Right hindlimb (tissue), 1 donor: ENCODE measurements at places on chromosomes 7 and 10.

GRCh38 chr10:35640474-35640873 lies 1.6 kb downstream of the FZD8 start:
- peak; percentile 77 for DNase-seq

- DNase-seq, result no peak
These were observed 43.2 kb downstream of the PCLO start for GRCh38 chr7:83119494-83119893.

DNA sequence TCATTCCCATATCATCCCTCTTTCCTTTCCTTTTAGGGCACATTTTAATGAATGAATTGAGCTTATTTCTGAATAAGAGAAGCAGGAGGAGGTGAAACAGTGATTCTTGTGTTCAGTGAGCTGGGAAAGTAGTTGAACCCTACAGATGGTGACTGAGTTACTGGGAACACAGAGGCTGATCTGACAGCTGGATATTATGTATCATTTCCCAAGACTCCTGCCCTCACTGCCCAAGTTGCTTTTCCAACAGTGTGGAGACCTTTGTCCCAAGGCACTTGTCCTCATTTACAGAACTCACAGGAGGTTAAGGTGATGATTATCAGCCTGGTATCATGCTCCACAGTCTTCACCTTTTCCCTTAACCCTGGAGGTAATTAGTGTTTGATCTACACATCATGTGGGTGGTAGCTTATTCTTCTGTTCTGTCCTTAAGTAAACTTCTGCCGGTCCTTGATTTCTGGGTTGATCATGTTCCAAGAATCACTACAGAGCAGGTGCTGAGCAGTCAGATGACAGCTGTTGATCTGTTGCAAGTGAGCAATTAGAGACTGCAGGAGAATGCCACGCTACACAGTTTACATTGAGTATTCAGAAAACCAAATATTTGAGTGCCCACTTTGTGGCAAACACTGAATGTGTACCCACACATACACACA lies 2.6 kb downstream of the PRLHR start:
- no peak for DNase-seq

- no peak for DNase-seq
These were observed 100.1 kb downstream of the LSMEM1 start for GRCh38 chr7:112580717-112581435.

DNA sequence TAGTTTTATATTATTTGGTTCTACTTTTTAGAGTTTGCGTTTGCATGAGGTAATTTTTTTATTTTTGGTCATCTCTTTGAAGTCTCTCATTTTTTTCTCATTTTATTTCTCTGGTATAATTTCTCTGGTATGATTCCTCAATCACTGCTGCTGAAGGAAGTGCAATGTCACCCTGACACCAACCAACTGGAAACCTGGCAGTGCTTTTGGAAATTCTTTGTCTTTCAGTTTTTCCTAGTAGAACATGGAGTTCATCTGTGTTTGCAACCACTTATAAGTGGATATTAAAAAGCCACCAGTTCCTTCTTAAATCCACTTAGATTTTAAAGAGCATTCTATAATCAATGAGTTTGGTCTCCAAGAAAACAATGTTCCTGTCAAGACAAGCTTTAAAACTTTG lies 291.8 kb downstream of the PRKG1 start:
- no peak for DNase-seq

DNA sequence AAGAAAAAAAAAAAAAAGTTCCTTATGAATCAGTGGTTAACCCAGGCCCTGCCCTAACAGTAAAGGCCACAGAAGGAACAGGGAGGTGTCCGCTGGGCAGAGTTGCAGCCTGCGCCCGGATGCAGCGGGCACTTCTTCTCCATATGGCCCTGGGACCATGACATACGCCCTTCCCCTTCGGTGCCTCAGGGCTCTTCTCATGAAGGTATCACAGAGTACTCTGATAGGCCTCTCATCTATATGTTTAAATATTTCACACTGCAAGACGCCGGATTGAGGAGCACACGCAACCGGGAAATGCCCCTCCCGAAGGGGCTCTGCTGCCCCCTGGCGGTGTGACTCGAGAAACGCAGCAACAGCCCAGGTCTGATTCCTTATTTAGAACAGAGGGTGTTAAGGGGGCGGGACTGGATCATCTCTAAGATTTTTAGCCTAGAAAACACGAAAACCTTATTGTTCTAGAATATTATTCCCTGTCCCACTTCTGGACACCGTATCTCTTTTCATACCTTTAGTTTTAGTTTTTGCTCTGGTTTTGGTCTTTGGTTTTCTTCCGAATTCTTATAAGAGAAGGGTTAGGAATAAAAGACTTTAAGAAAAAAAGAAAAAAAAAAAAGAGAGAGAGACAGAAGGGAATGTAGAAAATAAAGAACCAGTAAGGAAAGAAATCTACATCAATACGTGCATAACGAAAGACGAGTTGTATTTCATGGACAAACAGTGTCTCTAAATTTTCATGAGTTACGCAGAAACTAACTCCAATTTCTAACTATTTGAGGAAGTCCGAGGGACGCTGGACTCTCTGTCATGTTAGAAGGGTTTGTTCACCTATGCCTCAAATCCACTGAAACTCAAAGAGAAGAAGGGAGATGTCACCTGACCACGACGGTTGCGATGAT lies 12.0 kb downstream of the DAGLB start:
- peak; percentile 86 for DNase-seq

DNA sequence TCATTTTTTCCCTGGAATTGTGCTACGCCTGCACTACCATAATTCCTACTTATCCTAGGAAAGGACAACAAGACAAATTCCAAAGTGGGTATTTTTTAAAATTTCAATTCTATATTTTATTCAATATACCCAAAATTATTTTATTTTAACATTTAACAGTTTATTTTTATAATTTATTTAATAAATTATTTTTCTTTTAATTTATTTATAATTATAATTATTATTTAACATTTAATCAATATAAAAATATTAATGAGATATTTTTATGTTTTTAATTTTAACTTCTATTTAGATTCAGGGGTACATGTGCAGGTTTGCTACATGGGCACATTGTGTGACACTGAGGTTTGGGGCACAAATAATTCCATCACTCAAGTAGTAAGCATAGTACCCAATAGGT lies 65.6 kb upstream of the VSTM2A start:
- DNase-seq, result no peak

DNA sequence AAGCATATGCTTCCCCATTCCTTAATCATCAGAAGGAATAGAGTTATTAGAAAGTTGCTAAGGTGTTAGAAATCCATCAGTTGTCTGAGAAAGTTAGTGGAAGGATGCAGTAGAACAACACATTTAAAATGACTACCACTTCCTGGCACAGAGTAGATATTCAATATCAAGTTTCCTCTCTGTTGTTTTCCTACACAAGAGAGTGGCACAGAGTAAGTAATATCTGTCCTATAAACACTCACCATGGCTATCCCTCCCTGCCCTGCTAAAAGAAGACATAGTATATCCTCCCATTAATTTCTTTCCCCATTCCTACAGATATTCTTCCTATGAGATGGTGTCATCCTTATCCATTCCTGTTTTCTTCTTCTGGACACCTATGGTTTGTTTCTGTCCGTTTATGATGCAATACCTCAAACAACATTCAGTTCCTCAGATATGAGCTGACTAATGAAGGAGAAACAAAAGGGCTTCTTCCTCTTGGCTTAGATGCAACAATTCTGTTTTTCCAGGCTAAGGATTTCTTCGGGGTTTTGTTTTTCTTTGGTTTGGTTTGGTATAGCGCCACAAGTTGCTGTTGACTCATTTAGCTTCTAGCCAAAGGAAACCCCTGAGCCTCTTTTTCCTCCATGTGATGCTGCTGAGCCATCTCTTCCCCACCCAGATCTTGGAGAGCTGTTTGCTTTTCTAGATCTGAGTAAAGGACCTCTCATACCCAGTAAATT lies 32.9 kb upstream of the BPGM start:
- no peak for DNase-seq

- no peak for DNase-seq
These were observed 148.3 kb downstream of the ARID5B start for GRCh38 chr10:62049624-62050345.

GRCh38 chr10:102119417-102120141 lies 589 bp downstream of the LDB1 start:
- DNase-seq, result peak; percentile 81

- DNase-seq, result peak; percentile 61
These were observed 243.1 kb upstream of the AOAH start for GRCh38 chr7:36967387-36967786.

DNA sequence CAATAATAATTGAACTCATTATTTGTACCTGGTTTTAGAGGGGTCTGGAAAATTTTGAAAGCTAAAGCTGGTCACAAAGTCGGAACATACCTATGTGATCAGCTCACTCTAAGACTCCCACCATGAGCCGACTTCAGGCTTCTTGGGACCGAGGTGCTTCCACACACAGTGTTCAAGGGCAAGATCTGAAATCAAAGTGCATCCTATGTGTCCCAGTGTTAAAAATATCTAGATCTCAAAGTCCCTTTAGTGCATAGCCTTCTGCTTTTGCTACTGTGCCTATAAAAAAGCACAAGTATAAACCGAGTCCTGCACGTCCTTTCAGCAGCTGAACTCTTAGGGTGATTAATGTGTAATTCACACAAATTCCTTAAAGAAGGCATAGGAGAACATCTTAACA lies 43.5 kb upstream of the FXYD4 start:
- no peak for DNase-seq

GRCh38 chr10:88159127-88159829 lies 295.9 kb downstream of the PTEN start:
- DNase-seq, result no peak

- DNase-seq, result no peak
These were observed 87.8 kb downstream of the ZRANB1 start for GRCh38 chr10:125029584-125030242.

DNA sequence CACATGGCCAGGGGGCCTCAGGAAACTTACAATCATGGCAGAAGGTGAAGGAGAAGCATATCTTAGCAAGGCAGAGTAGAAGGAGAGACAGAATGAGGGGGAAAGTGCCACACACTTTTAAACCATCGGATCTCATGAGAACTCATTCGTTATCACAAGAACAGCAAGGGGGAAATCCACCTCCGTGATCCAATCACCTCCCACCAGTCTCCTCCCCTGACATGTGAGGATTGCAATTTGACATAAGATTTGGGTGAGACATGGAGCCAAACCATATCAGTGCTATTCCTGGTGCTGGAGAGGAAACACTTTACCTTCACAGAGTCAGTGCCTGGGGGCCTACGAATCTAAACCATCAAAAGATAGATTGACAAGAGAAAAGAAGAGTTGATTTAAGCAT lies 61.8 kb downstream of the LGI1 start:
- no peak for DNase-seq

GRCh38 chr7:94289071-94289470 lies 105.6 kb upstream of the COL1A2 start:
- DNase-seq, result peak; percentile 82

GRCh38 chr10:90741926-90742565 lies 115.8 kb downstream of the HTR7 start:
- no peak for DNase-seq

DNA sequence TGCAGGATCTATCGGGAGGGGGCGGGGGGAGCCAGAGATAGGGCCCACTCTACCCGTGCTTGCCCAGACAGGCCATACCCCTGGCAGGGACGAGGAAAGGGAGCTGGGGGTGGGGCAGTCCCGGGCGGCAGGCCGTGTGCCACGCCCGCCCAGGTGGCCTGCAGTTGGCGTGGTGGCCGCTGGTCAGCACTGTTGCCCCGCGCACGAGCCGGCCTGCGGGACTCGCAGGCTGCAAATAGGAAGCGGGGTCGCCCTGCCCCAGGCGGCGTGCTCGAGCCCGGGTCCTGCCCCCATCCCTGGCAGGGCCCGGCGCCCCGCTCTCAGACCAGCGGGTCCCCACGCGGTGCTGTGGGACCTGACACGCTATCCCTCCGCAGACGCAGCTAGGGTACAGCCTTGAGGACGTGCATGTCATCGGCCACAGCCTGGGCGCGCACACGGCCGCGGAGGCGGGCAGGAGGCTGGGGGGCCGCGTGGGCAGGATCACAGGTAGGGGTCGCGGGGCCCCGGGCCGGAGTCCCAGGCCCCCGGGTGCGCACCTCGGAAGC lies 6.7 kb downstream of the PNLIPRP2 start:
- DNase-seq, result peak; percentile 36

DNA sequence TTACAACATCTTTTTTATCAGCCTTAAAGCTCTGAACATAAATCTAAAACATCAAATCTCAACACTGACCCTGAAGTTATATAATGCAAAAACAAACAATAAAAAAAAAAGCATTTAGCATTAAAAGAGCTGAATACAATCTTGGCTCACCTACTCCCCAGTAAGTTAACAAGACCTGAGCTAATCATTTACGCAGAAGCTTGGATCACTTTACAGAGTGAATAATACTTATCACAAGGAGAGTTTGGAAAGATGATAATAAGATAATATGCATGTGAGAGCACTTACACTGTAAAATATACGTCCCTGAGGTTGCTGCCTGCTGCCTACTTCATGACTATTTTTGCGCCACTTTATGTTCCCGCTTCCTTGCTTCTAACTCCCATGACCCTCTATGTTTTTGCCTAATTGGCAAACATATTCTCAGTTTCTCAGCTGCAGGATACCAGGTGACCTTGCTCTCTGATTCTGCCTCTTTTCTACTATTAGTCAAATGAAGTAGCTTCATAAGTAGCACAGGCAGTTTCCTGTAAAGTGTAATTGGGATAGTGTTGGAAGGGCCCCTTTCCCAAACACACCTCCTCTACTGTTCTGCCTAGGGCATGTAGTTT lies 333.6 kb downstream of the LRRTM3 start:
- no peak for DNase-seq

DNA sequence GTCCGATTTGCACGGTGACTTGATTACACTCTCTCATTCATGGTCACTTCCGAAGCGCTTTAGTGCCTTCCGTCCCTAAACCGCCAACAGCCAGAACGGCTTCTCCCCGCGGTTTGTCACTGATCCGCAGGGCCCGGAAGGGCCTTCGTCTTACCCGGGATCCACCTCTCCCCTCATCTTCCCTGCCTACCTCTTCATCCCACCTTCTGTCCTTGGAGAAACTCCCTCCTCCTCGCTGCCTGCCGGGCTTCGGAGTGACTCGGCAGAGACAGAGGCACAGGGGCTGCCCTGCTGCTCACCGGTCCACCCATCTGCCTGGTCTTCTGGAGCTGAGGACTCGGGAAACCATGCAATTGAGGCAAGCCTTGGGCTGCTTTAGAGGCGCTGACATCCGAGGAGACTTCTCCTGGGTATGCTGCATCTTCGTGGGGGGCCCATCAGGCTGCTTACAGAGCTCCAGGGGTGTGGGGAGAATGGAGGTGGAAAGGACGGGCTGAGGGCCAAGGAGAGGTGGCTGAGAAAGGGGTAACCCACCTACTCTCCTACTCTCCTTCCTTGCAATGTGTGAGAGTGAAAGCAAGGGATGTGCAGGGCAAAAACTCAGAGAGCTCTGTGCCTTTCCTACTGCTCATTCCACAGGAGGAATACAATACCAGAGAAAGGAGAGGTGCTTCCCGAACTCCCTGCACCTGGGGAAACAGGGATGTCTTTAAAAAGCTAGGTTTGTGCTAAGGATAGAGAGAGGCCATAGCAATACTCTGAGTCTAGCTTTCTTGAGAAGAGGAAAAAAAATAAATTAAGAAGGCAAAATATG lies 1.0 kb upstream of the HOXA11 start:
- DNase-seq, result peak; percentile 32

GRCh38 chr7:123876557-123877256 lies 31.7 kb downstream of the HYAL4 start:
- DNase-seq, result no peak

GRCh38 chr7:51300762-51301674 lies 15.6 kb downstream of the COBL start:
- no peak for DNase-seq

- no peak for DNase-seq
These were observed 143.3 kb downstream of the GRID1 start for GRCh38 chr10:86223256-86223655.

- no peak for DNase-seq
These were observed 138.0 kb upstream of the MTPN start for GRCh38 chr7:136114966-136115762.
